Activated CD4-positive, alpha-beta T cell treated with anti-CD3 and anti-CD28 coated beads, Interleukin-2, amount 50 U/mL, for 1 hour (primary cell): ENCODE measurements at places on chromosomes 6 and 20.
A peak's percentile ranks its signal among the peaks of the same experiment; 100 is the strongest.

- DNase-seq = no peak
Measured at GRCh38 chr20:62598761-62599194, 43.5 kb upstream of the SLCO4A1 start.

- DNase-seq = no peak
Measured at GRCh38 chr20:24895431-24895830, 53.6 kb upstream of the CST7 start.

- DNase-seq = no peak
Measured at GRCh38 chr20:6575912-6576401, 191.5 kb upstream of the BMP2 start.

DNA sequence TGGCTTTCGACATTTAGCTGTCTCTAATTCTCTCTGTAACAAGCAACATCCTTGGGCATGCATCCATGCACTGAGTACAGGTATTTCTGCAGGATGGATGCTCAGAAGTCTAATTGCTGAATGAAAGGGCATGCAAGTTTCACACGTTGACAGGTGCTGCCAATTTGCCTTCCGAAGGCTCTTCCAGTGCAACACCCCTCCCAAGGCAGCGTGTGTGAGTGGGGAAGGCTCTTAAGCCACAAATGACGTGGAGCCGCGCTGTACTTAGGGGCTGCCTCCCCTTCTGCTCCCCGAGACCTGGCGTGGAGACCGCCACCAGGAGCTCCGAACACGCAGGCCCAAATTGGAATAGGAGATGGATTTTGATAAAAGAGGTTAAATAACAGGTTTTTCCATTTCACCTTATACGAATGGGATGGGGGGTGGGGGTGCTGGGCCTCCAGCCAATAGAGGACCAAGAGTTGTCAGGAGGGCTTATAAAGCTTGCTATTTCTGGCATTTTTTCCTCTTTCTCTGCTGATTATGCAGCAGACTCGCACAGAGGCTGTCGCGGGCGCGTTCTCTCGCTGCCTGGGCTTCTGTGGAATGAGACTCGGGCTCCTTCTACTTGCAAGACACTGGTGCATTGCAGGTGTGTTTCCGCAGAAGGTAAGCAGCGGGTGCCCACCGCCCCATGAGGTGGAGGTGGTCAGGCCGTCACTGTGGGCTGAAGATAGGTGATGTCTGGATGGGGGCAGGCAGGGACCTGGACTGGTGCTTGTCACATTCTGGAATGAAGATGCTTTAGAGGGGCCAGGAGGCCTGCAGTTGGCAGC is 30.9 kb downstream of the TOX2 start:
- no peak for DNase-seq

DNA sequence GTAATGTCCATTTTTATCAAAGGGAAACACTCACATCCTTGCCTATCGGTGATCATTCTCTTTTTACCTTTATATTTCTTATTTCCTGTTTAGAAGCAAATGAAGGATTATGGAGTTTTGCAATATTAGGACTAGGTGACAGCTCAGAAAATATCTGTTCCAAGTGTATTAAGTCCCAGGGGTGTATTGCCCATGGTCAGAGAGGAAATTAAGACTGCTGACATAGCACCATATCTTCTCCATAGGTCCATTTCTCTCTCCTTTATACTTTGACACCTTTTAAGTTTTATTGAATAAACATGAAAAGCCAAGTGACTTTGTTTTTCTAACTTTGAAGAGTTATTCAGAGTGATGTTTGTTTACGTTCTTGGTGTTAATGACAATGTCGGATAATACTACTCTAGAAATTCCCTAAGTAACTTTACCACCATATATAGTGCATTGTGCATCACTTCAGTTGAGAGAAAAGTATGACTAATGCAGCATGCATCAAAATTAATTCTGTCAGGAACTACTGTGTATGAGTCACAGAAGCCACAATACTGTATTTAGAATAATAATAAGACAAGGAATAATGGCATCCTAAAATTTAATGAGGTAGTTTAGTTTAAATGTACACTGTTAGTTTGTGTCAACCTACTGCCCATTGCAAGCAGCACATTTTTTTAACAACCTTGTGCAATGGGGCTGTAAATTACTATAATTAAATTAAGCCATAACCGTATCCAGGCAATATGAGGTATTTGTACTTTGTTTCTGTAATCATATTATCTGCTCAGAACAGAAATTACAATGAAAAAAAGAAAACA is 474.4 kb upstream of the RNF217 start:
- no peak for DNase-seq

- no peak for DNase-seq
Measured at GRCh38 chr6:118746825-118747174, 95.4 kb upstream of the CEP85L start.

DNA sequence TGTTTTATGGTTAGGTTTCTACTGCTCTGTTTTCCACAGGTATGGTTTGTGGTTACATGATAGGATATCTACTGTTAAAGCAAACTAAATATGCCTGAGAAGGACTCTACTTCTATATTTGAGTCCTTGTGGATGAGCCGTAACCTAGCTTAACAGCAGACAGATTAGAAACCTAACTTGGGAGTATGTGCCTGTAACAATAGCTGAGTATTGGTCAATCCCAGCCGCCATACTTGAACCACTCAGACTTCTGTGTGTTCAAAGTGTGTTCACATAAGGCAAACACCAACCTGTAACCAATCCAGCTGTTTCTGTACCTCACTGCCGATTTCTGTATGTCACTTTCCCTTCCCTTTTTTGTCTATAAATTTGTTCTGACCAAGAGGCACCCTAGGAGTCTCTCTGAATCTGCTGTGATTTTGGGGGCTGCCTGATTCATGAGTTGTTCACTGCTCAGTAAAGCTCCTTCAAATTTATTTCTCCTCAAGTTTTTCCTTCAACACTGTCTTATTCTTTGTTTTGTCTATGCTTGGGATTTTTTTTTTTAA is 37.1 kb downstream of the PHF3 start:
- no peak for DNase-seq

DNA sequence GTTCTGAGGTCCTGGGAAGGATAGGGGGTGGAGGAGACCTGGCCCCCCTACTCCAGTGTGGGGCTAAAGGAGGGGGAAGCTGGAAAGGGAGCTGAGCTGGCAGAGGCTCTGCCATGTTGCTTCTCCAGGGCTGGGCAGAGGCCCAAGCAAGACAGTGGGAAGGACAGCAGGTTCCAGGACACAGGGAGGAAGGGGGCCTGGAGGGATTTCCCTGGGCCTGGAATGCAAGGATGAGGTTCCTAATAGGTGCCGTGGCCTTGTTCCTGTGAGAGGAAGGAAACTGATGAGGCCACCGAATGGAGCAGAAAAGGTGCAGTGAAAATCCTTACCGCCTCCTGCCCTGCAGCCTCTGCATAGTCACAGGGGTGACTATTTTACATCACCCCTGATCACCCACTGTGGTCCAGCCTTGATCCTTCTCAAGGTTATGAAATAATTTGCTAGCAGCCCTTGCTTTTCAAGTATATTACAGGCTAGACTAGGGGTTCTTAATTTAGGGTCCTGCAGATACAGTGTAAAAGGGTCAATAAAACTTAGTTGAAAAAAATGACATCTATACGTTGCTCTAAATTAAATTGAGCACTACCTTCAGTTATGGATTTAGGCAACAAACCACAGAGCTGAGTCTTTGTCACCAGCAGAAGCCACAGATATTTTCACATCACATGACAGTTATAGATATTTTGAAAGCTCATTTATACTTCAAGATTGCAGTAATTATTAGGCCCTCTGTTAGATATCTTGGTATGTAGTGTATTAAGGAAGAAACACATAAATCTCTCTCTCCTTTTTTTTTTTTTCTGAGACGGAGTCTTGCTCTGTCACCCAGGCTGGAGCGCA is 45.7 kb upstream of the RNF24 start:
- DNase-seq = no peak

DNA sequence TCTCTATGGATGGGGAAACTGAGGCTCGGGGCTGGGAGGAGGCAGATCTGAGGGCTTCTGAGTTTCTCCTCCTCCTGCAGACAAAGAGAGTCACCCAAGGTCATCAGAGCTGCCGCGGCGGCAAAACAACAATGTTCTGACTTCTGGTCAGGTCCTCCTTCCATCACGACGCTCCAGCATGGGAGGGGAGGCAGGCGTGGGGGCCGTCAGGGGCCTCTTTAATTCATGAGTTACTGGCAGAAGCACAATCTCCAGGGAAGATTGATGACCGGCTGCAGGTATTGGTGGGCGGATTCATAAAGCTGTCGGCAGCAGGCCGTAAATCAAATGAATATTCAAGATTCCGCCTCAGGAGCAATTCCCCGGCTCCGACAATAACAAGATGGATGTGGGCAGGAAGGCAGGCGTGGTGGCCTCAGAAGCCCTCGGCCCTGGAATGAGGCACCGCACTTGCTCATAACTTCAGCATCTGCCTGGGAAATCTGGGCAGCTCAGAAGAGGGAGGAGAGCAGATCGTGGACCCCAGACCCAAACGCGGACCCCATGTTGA is 19.1 kb downstream of the PCK1 start:
- no peak for DNase-seq

DNA sequence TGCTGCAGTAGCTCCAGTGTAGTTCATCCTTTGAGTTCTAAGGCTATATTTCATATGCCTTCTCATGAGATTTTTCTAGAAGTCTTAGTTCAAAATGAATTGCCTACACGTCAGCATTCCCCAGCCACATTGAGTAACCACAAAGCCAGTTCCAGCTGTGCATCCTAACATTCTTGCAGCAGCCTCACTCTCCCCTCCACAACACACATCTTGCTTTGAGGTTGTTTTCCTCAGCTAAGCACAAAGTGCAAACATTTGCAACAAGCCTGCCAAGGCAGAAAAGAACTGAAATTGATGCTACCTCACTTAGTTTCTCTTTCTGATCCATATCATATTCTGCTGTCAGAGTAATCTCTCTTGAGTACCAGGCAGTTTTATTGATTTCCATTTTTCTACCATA is 160.7 kb upstream of the KCNQ5 start:
- DNase-seq = no peak

- DNase-seq = no peak
Measured at GRCh38 chr20:45253261-45253660, 1.1 kb downstream of the SLPI start.

DNA sequence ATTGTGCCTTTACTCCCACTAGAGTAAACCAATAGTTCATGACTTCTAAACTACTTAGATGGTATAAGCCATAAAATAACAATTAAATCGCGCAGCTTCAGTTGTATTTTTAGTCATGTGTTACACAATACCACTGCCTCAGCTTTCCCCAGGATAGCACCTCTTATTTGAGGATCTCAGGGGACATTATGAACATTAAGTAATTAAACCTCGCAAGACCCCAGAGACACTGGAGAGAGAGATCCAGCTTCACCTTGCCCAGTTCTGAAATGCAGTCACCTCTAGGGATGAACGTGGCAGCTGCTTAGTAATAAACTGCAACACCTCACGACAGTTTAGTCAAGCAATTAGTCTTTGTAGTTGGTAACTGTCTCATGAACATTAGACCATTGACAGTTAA is 87.1 kb downstream of the CFAP61 start:
- DNase-seq = no peak

DNA sequence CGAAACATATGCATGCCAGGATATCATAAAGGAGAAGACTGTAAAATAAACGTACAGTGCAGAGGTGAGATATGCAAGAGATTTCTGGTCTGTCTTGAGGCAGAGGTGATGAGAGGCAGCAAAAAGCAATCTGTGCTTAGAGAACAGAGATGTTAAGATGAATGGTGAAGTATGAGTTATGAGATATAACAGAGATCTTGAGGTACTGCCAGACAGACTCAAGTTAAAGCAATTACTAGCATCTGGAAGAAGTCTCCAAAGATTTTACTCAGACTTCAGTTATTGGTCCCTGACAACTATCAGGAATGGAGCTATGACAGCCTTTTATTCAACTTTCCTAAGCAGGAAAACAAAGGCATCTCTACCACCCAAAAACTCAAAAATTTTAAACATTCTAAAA is 122.8 kb upstream of the DST start:
- no peak for DNase-seq

GRCh38 chr6:69673298-69673697 is 123.5 kb downstream of the LMBRD1 start:
- DNase-seq = no peak

- no peak for DNase-seq
Measured at GRCh38 chr6:74534465-74535211, 671.2 kb downstream of the COL12A1 start.

DNA sequence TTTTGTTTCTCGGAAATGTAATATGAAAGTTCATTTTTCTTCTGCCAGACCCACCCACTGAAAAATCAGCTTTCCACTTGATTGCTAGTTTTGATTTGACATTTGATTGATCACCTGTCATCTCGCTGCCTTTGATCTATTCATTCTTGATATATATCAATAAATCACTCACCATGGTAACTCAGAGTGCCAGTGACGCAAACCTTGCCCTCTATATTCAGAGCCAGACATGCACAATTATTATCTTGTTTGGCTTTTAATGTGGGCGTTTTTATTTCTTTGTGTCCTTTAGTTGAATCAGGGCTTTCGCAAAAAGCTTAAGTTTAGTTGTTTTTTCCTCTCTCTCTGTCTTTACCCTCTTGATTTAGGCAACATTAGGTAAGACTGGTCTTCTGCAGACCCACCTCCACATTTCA is 2.0 kb downstream of the TSHZ2 start:
- DNase-seq = peak; percentile 53

DNA sequence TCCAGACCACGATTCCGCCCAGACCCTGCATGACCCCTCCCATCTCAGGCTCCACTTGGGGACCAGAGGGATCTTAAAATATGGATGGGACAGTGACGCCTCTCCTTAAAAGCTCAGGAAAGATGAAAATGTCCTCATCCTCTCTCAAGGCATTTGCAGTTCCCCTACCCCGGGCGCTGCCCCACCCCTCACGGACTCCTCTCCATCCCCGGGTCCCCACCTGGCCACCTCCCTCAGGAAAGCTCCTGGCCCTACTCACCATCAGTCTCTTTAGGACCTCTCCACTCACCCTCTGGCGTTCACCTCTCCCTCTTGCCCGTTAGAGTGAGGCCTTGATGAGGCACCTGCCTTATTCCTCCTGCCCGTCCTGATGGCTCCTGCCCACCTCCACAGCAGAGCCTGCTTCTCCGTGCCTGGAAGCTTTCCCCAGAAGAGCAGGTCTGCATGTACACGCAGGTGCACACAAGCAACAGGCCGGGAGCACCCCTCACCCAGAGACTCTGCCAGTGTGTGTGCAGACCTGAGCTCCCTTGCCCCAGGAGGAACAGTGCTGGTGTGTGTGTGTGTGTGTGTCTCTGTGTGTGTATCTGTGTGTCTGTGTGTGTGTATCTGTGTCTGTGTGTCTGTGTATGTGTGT is 105.6 kb upstream of the NXT1 start:
- DNase-seq = no peak

DNA sequence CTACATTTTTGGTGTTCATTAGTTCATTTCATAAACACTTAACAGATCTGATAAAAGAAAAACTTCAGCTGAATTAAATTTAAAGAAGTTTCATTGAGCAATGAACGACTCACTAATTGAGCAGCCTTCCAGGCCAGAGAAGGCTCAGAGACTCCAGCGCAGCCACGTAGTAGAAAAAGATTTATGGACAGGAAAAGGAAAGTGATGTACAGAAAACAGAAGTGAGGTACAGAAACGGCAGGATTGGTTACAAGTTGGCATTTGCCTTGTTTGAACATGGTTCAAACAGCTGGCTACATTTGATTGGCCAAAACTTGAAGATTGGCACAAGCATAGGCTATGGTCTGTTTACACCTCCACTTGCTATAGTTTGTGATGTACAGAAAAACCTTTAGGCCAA is 166.3 kb upstream of the DTNBP1 start:
- DNase-seq = no peak
